Brain pericyte (primary cell): ENCODE measurements at places on chromosomes 13 and 19.

- DNase-seq, result peak; percentile 29
These were observed 231.2 kb downstream of the NHLRC3 start for GRCh38 chr13:39269411-39269810.

GRCh38 chr19:21322528-21322927, 6.7 kb downstream of the ZNF708 start:
- no peak for DNase-seq

DNA sequence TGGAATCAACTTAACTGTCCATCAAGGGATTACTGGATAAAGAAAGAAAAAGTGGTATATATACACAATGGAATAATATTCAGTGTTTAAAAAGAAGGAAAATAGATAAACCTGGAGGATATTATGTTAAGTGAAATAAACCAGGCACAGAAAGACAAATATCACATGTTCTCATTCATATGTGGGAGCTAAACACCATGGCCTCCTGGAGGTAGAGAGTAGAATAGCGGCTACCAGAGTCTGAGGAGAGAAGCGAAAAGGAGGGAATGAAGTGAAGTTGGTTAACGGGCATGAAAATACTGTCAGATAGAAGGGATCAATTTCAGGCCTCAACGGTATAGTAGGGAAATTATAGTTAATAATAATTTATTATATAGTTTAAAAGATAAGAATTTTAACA, 147.5 kb upstream of the OBI1 start:
- DNase-seq, result no peak

GRCh38 chr13:21059641-21060337, 1.6 kb downstream of the LATS2 start:
- DNase-seq, result no peak

DNA sequence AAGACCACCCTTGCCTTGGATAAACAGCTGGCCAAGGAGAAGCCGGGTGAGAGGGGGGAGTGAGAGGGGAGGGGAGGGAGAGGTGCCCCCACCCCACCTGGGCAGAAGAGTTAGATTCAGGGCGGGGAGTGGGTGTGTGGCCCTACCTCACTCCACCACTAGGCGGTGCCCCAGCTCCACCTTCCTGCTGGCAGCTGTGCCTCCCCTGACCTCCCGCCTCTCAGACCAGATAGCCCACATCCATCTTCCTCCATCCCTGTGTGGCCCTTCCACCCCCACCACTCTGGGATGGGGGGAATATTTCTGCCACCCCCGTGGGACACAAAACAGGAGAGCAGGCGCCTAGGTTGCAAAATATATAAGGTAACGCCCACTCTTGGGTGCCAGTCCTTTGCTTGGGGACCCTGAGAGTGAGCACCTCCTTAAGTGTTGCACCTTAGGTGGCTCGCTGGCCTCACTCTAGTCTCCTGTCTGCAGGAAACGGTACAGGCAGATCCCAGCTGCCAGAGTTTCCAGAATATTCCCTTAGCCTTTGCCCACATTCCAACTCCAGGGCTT, 13.8 kb upstream of the EHD2 start:
- no peak for DNase-seq

GRCh38 chr19:12965017-12965811, 4.2 kb upstream of the DAND5 start:
- no peak for DNase-seq

GRCh38 chr19:30564551-30565011, 192.4 kb downstream of the ZNF536 start:
- DNase-seq, result no peak

GRCh38 chr13:110777251-110777820, 63.8 kb downstream of the ING1 start:
- no peak for DNase-seq
